SW 1271 (cell line): ENCODE measurements at places on chromosomes 2 and 18.

DNA sequence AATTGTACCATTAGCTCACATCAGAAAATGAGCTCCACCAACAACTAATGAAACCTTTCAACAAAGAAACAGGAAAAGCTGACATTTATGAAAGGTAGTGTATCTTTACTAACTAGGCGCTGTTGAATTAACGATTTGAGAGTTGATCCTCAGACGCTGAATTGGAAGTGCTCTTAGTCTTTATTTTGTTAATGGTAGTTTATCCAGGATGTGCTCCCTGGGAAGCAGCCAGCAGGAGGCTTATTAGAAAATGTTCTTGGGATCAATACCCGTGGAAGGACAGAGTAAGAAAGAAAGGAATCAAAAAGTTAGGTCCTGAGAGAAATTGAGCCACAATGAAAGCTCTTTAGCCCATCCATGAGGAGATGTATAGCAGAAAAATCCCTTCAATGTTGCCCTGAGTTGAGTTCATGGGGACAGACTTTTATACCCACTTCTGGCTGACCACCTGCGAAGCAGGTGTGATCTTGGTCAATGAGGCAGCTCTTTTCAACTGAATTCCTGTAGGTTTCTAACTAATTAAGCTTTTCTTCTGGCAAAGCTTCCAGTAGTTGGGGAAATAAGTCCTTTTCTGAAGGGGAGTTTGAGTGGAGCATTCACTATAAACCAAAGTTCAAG lies 492.6 kb upstream of the REG3G start:
- no peak for DNase-seq

DNA sequence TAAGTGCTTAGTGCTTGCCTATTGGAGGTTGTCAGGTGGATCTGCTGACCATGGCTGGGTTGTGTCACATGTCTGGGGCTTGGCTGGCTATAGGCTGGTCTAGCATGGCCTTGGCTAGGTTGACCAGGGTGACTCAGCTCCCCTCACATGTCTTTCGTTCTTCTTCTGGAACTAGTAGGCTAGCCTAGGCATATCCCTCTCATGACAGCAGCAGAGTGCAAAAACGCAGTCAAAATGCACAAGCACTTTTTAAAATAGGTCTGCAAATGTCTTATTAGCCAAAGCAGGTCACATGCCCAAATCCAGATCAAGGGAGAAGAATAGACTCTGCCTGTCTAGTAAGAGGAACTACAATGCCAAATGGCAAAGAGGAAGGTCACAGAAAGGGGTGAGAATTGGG lies 179.7 kb upstream of the ACVR2A start:
- no peak for DNase-seq

GRCh38 chr2:1854729-1855547 lies 110.6 kb upstream of the PXDN start:
- DNase-seq: no peak

GRCh38 chr2:31196622-31197021 lies 20.7 kb downstream of the CAPN14 start:
- DNase-seq: no peak

DNA sequence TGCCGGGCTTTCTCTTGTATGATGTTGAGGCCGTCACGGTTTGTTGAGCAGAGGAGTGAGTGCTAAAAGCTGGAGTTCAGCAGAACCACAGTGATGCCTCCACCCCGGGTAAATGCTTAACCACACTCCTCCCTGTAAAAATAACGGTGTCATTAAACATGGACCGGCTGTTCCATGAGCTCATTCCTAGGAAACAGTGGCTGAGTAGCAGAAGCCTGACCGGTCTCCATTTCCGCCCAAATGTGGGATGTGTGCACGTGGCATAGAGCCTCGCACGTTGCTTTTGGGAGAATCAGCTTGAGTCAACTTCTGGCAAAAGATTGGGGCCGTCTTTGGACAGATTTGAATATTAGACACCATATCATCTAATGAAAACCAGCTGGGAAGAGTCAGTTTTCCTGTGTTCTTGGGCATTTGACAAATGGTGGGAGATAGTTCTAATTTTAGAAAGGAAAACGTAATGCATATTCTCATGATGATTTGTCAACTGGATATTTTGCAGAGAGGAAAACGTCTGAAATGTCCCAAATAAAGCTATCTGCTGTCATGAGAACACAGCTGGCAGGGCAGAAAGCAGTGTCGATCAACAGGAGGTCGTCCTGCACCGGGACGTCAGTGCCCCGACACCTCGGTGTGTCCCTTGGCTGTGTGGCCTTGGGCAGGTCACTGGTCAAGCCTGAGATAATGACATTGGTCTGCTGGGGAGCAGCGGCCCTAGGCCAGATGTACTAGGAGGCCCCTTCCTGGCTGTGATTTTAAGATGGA lies 42.4 kb downstream of the LRRFIP1 start:
- no peak for DNase-seq

DNA sequence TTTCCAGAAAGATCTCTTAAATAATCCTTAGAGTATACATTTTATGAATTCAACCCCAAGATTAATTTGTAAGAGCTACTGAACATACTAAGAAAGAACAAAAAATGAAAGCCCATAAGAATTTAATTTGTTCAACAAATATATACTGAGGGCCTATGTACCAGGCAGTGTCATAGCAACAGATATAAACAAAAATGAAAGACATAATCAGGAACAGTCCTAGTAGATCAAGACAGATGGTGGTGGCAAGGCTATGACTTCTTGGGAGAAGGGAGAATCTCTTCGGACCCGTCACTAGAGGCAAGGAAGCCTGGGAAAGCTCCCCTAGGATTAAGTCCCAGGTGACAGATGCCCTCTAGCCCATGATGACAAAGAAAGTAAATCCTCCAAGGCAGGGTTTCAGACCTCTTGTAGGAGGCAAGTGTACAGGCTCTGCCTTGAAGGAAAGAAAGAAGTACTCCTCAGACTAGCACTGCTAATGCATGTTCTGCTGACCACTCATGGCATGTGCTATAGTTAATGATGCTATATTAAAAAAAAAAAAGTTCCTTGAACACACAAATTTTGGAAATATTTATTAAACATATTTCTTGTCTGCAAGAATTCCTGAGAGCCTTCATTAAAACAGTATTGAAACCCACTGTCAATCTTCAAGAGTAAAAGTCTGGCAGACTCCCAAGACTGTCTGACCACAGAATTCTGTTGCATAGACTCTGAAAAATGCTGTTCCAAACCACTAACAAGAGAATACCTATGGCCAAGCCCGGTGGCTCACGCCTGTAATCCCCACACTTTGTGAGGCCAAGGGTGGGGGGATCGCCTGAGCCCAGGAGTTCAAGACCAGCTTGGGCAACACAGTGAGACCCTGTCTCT lies 31.5 kb downstream of the NOL10 start:
- DNase-seq: no peak

DNA sequence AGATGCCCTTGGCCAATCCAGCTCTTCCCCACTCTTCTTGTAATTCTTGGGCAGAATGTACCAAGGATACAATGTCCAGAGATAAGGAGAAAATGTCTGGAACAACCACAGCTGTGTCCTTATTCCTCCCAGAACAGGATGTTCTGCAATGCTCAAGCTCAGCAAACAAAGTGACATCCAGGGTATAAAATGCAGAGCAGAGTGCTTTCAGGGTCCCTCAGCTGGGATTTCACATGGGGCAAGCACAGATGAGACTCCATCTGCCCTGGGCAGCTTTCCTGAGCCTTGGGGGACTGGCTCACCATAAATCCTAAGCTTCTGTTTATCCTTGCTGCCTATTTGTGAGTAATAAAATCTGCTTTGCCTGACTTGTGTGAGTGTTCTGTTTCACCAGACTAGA lies 127.4 kb downstream of the VAPA start:
- DNase-seq: no peak
